Amniotic epithelial cell (primary cell): ENCODE measurements at places on chromosomes 13 and 19.

GRCh38 chr13:111210544-111211469, 95.7 kb downstream of the ARHGEF7 start:
- peak; percentile 70 for DNase-seq

DNA sequence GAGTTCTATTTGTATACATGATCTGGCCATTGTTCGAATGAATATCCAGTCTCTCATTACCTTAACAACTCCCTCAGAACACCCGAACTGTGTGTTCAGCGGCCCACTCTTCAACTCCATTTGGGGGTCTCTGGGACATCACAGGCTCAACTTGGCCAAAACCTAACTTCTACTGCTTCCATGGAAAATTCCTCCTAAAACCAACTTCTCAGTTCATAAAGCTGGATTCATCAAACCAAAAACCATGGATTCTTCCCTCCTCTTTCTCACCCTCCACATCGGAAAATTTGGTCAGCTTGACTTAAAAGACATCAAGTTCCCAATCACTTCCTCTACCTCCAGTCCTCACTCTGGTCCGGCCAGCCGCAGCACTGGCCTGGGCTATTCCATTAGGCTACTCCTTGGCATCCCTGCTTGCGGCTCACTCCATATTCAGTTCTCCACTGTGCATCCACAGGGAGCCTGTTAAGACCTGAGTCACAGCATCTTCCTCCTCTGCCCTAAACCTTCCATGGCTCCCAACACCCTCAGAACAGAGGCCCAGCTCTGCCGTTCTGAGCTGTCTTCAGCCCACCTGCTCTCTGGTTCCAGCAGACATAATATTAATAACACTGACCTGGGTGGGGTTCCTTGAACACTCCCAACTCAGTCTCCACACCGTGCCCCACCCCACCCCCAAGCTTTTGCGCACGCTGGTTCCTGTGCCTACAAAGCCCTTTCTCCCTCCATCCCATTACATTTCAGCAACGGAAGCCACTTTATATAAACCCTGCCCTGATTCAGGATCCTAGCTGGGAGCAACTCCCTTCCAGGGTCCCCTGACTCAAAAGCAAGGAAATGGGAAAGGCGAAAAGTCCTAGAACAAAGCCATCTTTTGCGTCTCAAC, 1.1 kb downstream of the ZNF792 start:
- no peak for DNase-seq

- DNase-seq: no peak
Measured at GRCh38 chr13:40446365-40446764, 220.1 kb downstream of the FOXO1 start.

GRCh38 chr19:56301886-56302620, 12.6 kb downstream of the ZSCAN5A start:
- DNase-seq: no peak

DNA sequence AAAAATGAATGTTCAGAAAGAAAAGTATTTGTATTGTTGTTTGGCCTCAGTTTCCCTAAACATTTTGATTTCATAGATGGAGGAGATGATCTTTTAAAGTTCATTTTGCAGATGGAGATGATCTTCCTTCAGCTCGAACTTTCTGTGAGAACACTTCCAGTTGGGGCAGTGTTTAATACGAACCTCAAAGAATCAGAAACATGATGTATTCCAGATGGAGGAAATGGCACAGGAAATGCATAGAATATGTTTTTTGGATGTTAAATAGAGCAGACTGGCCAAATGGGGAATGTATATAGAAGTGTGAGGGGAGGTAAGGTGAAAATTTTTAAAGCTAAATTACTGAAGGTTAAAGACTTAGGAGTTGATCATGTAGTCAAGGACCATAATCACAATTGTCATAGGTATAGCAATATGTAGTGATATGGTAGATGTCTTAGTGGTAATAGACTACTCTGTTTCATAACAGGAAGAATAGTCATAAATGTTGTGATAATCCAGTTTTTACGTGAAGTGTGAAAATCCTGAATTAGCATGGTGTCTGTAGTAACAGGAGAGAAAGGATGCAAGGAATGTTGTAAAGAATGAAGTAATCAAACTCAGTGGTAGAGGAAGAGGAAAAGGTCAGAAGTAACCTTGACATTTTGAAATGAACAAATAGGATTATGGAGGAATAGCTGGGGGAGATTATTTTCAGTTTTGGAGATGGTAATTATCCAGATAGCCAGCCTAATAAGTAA, 5.1 kb downstream of the RAP2A start:
- peak; percentile 28 for DNase-seq

DNA sequence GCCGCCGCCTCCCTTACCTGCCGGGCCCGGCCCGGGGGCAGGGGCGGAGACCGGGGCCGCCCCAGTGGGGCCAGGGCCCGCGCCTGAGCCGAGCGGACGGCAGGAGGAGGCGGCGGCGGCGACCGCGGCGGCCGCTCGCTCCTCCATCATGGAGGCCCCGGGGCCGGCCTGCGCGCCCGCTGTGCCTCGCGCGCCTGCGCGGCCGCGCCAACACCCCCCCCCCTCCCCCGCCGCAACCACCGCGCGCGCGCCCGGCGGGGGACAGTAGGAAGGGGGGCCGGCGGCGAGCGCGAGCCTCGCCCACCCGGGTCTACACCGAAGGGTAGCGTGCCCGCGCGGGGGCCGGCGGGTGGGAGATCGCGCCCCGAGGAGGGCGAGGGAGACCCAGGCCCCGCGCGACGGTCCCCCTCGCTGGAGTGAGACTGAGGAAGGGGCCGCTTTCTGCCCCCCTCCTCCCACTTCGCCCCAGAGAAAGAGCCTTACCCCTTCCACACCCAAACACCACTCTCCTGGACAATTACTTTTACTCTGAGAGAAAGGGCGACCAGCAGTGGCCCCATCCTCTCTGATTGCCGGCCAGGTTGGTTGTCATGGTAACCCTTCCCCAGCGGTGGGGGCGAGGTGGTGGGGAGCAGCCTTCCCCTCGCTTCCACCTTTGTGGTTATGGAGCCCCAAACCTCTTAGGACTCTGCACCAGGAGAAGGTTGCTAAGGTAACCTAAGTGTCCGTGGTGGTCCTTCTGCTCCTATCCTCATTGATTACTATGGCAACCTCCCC, at the start of gene STRN4:
TSS of gene STRN4 (minus strand) at position 170 of the 777 bp plus-strand sequence. CDS start at position 150, 20 bp downstream.
- DNase-seq: no peak

DNA sequence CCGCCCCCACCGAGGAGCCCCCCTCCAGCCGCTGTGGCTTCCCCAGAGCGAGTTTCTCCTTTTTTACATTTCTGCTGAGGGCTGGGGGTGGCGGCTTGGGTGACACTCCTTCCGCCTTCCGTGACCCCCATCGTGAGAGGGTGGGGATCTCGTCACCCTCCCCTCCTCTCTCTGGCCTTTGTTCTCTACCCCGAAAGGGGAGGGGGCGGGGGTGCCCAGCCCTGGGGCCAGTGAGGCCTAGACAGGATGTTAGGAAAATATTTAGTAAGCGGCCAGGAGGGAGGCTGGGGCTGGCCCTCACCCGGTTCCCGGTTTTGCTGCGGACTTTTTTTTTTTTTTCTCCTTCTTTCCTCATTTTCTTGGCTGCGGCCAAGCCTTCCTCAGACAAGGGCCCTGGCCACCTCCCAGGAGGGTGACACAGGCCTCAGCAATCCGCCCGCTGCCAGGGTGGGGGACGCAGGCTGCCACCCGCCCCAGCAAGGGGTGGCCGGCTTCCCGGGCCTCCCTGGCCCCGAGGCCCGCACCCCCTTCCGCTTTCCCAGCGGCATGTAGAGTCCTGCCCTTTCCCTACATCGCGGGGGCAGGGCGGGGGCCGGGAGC, 3.9 kb downstream of the MIDN start:
- DNase-seq: peak; percentile 84

DNA sequence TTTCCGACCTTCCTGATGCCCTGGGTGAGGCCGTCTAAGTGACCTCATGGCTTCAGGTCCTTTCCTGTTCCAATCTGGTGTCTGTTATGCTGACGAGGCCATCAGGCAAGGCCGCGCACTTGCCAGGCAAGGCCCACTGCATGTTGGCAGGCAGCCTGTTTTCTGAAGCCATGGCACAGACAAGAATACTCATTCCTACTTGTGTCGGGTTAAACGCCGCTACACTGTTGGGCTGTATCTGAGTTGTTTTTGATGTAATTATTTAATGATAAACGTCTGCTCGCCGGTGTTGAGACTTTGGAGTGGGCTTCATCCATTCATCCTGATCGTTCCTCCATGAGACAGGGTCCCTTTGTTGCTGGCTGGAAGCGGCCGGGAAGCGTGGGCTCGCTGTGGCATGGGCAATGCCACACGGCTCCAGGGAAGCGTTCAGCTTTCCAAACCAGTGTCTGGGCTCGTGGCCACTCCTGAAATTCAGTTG, 92.1 kb downstream of the ATP11A start:
- DNase-seq: no peak

DNA sequence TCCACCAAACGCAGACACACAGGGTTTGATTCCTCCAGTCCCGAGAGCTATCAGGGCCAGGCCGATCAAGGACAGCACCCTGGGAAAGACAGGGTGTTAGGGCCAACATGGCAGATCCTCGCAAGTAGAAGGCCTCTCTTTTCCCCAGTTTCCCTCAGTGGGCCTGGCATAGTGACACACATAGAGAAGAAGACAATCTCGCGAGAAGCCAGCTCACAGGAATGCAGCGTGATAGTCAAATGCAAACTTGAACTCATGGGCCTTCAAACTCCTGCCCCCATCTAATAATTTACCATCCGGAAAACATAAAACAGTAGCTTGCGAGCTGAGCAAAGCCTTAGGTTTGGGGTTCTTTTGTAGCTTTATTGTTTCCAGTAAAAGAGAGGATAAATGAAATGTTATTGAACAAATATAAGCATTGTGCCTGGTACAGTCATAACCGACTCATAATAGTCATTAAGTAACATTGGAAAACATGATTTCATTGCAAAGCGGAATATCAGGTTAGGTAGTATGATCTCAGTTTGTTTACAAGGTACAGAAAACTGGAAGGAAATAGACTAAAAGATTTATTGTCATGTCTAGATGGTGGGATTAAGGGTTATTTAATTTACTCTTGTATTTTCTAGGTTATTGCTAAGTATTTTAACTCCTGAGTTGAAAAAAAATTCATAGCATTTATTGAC, 30.5 kb downstream of the SLC15A1 start:
- no peak for DNase-seq

- DNase-seq: no peak
Measured at GRCh38 chr19:15285896-15286591, 46.3 kb downstream of the BRD4 start.

- DNase-seq: no peak
Measured at GRCh38 chr19:54502518-54503048, at the start of gene LAIR2. TSS of gene LAIR2 (plus strand) at chr19:54502831. CDS start at chr19:54502919, 88 bp downstream.
